Activated CD4-positive, alpha-beta T cell treated with anti-CD3 and anti-CD28 coated beads for 36 hours (primary cell): ENCODE measurements at places on chromosomes 11 and 22. TPM values are rescaled to one million over a fixed set of nuclear protein-coding genes. Genes with fewer than 3 reads are reported as not detected.
A peak's percentile ranks its signal among the peaks of the same experiment; 100 is the strongest.

- no peak overlapping the region for H3K4me3 ChIP-seq
- H3K27ac ChIP-seq: no peak overlapping the region
Measured at GRCh38 chr11:124077266-124077665, 36.1 kb upstream of the OR10G7 start.

GRCh38 chr22:39314251-39314971, 5.0 kb downstream of the RPL3 start:
- H3K27ac ChIP-seq: peak overlapping the region; percentile 14
- H3K4me3 ChIP-seq: peak overlapping the region; percentile 100
- H3K27me3 ChIP-seq: no peaks in the 10 kb centered on the region
- peaks cover 35% of the 10 kb centered on the region for H3K4me1 ChIP-seq
- peak; percentile 32 for DNase-seq

GRCh38 chr11:96054870-96055705, 131.2 kb upstream of the MTMR2 start:
- no peaks in the 10 kb centered on the region for H3K27me3 ChIP-seq
- no peak for DNase-seq
- no peak overlapping the region for H3K4me3 ChIP-seq
- peaks cover 86% of the 10 kb centered on the region for H3K4me1 ChIP-seq
- peak overlapping the region; percentile 88 for H3K27ac ChIP-seq
- H3K36me3 ChIP-seq: peaks cover 59% of the 10 kb centered on the region

DNA sequence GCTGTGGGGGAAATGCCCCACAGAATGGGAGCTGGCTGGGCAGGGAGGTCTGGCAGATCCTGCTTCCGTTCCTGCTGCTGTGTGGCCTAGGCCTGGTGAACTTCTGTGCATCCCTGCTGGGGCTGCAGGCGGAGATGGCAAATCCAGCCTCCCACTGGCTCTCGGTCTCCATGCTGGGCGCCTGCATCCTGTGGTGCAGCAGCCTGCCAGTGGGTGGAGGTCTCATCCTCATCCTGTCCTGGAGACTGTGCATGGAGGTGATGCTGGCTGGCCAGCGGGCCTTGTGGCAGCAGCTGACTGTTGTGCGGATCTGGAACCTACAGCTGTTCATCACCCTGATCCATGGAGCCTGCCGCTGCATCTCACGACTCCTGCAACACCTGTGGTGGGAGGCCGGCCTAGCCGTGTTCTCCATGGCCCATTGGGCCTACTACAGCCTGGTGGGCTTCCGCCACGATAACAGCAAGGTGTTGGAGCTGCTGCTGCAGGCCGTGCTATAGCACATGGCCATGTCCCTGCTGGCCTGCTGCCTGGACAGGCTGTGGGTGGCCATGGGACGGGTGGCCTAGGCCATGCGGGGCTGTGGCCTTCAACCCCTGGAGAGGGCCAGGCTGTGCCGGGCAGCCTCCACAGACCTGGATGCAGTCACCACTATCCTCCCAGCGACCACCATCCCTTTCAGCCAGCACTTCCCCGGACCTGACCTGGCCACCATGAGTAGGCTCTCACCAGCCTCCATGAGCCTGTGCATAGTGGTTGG, 8.8 kb upstream of the RPL3 start:
- no peaks in the 10 kb centered on the region for H3K27me3 ChIP-seq
- H3K36me3 ChIP-seq: no peaks in the 10 kb centered on the region
- H3K27ac ChIP-seq: no peak overlapping the region
- no peak for DNase-seq
- no peak overlapping the region for H3K4me3 ChIP-seq

- no peak overlapping the region for H3K4me3 ChIP-seq
- H3K27me3 ChIP-seq: peaks cover 12% of the 10 kb centered on the region
- H3K36me3 ChIP-seq: no peaks in the 10 kb centered on the region
- H3K4me1 ChIP-seq: no peaks in the 10 kb centered on the region
- DNase-seq: no peak
Measured at GRCh38 chr22:47233316-47234243, 471.1 kb downstream of the TBC1D22A start.

The HDHD5 gene
- 51.6 TPM for total RNA-seq

DNA sequence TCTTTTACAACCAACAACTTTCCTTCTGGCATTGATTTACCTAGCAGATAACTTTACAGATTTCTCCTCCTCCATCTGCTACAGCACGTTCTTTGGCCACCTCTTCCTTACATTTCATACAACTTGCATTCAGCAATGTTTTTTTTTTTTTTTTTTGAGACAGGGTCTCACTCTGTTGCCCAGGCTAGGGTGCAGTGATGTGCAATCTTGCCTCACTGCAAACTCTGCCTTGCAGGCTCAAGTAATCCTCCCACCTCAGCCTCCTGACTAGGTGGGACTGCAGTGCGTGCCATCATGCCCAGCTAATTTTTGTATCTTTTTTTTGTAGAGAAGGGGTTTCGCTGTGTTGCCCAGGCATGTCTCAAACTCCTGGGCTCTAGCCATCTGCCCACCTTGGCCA, 6.5 kb downstream of the PDE3B start:
- peaks cover 60% of the 10 kb centered on the region for H3K4me1 ChIP-seq
- H3K27me3 ChIP-seq: no peaks in the 10 kb centered on the region
- DNase-seq: no peak
